ENCODE measurements at places on chromosomes 6 and 20. TPM values are rescaled to one million over a fixed set of nuclear protein-coding genes. Genes with fewer than 3 reads are reported as not detected.
A peak's percentile ranks its signal among the peaks of the same experiment; 100 is the strongest.

The TEAD3 gene
- total RNA-seq, result not detected

- H3K36me3 ChIP-seq, result peaks cover 7% of the 10 kb centered on the region
- H3K4me1 ChIP-seq, result peaks cover 40% of the 10 kb centered on the region
- no peaks in the 10 kb centered on the region for H3K27me3 ChIP-seq
Observed at GRCh38 chr20:50957798-50958614, at the start of gene DPM1. DPM1 (minus strand) TSS chr20:50958532; CDS start chr20:50958523, 9 bp downstream.

The RBPJL gene
- total RNA-seq, result not detected

DNA sequence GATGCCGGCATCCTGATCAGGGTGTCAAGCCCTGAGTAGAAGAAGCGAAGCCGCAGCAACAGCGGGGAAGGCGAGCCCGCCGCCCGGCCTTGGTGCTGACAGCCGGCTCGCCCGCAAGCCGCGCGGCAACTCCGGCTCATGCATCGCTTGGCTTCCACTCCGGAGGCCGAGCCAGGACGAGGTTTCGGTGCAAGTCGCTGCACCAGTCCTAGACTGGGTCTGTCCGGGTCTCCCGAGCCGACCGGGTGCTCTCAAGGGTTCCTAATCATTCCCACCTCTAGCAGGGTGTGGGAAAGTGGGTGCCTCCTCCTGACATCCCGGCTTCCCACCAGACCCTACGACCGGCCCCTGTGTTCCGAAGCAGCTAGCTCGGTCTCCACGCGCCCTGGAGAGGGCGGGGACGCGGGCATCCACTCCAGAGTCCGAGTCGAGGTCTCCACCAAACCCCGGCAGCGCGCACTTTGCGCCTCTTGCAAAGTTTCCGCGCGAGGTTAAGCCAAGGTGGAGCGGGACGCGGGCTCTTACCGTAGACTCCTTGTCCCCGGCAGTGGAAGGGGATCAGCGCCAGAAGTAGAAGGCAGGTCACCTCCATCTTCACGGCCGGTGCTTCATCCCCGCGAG, 1.4 kb downstream of the MDGA1 start:
- H3K4me1 ChIP-seq, result peaks cover 17% of the 10 kb centered on the region
- H3K36me3 ChIP-seq, result no peaks in the 10 kb centered on the region
- H3K27me3 ChIP-seq, result peaks cover 14% of the 10 kb centered on the region
- peak overlapping the region; percentile 55 for H3K4me3 ChIP-seq
- H3K27ac ChIP-seq, result no peak overlapping the region

DNA sequence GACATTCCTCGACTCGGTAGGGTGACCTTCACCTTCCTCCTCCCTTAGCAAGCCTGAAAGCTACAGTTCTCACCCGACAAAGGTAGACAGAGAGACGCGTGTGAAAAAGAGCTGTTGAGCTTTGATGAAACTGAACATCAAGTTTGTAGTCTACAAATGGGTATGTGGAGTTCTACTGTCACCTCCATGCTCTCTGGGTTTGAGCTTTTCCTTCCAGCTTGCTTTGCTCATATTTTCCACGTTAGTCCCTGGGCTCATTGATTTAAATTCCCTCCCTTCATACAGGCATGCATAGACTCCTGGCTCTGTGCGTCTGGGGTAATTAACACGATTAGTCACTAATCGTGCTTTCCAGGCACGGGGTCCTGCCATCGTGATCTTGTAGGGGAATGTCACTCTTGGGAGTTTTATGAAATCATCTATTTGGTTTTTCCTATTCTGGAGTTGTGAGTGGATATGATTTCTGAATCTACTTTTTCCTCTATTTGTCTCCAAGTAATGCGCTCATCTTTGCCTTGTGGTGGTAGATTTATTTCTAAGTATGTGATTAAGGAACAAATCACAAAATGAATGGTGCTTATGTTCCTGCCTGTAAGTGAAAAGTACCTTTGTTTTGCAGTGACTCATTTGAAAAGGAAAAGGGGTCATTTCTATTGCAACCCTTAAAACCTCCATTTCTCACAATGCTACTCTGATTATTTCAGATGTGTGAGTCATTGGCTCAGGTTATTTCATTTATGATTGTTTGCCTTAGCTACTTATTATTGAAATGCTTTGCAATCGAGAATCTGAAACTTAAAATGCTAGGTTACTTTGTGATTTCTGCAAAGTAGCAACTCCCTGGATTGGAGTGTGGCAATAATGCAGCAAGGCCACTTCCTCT, 154.6 kb downstream of the ZDHHC14 start:
- H3K36me3 ChIP-seq, result no peaks in the 10 kb centered on the region
- H3K4me1 ChIP-seq, result peaks cover 41% of the 10 kb centered on the region
- H3K27ac ChIP-seq, result peak overlapping the region; percentile 2
- H3K4me3 ChIP-seq, result no peak overlapping the region
- H3K27me3 ChIP-seq, result no peaks in the 10 kb centered on the region

GRCh38 chr6:121614115-121614514, 178.7 kb downstream of the GJA1 start:
- H3K27me3 ChIP-seq, result no peaks in the 10 kb centered on the region
- no peak overlapping the region for H3K27ac ChIP-seq
- H3K4me1 ChIP-seq, result no peaks in the 10 kb centered on the region
- H3K4me3 ChIP-seq, result no peak overlapping the region

GRCh38 chr20:3646067-3646440, 17.1 kb downstream of the GFRA4 start:
- H3K4me3 ChIP-seq, result no peak overlapping the region
- no peak overlapping the region for H3K27ac ChIP-seq
- no peaks in the 10 kb centered on the region for H3K27me3 ChIP-seq
- DNase-seq, result no peak

The SPATS1 gene
- not detected for total RNA-seq

GRCh38 chr6:165637586-165637985, 25.5 kb downstream of the PDE10A start:
- DNase-seq, result no peak
- no peak overlapping the region for H3K4me3 ChIP-seq
- no peaks in the 10 kb centered on the region for H3K27me3 ChIP-seq
- H3K36me3 ChIP-seq, result no peaks in the 10 kb centered on the region

DNA sequence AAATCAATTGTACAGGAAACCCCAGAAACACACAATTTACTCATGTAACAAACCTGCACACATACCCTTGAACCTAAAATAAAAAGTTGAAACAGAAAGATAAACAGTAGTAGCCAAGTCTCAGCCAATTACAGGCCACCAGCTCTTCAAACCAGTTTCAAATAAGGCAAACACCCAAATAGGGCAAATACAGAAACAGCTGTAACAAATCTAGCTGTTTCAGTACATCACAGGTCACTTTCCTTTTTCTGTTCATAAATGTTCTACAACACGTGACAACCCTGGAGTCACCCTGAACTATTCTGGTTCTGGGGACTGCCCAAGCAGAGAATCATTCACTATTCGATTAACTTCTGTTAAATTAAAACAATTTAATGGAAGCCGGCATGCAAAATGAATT, 329.0 kb downstream of the GJA1 start:
- H3K4me1 ChIP-seq, result no peaks in the 10 kb centered on the region
- H3K36me3 ChIP-seq, result no peaks in the 10 kb centered on the region
- no peak overlapping the region for H3K27ac ChIP-seq
- H3K4me3 ChIP-seq, result no peak overlapping the region
- H3K27me3 ChIP-seq, result no peaks in the 10 kb centered on the region

Measured in CD4-positive, alpha-beta memory T cell (primary cell).